ENCODE measurements at places on chromosomes 1 and 21.

DNA sequence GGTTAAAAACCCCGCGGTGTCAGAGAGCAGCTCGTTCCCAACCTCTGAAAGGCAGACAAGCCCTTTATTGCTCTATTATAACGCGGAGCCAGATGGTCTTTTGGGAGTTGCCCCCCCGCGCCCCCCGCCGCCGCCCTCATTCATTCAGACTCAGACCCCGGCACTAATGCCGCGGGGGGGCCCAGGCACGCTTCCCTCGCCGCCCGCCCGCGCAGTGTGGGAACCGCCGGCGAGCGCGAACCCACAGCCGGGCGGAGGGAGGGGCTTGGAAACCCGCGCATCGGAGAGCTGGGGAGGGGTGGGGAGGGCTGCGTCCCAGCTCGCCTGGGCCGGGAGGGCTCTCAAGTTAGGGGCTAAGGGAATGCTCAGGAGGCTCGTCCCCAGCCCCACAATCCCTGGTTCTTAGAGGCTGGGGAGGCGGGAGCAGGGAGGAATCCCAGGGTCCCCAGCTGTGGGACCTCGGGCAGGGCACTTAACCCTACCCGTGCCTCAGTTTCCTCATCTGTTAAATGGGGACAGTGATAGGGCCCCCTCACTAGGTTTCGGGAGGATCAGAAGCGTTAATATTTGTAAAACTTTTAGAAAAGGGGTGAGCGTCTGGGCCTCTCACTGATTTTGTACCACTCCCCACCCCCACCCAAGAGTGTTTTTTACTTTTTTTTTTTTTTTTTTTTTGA, 10.9 kb upstream of the HES5 start:
- no peak for DNase-seq

DNA sequence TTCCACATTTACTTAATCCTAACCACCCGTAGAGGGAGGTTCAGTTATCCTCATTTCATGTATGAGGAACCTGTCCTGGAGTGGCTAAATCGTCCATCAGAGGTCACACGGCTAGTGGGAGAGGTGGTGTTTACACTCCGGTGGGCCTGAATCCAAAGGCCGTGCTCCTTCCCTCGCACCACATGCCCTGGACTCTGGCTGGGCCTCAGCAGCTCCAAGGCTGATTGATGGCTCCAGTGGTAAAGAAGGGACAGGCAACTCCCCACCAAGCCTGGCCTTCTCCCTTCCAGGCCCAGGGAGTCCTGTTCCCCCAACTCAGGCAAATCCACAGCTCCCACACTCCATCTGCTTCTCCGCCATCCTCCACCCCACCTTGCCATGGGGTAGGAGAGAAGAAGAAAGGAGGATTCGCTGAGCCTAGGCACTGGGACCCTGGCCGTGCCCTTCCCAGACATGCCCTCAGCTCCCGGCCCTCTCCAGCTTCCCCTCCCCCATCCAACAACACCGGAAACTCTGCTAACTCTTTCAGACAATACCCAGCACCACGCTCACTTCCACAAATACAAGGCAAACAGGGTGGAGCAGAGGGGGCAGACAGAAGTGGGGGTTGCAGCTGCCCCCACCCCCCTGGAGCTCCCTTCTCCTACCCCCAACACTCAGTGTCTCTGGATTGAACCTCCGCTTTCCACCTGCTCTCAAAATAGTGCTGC, 10.9 kb downstream of the ARHGEF2 start:
- no peak for DNase-seq

DNA sequence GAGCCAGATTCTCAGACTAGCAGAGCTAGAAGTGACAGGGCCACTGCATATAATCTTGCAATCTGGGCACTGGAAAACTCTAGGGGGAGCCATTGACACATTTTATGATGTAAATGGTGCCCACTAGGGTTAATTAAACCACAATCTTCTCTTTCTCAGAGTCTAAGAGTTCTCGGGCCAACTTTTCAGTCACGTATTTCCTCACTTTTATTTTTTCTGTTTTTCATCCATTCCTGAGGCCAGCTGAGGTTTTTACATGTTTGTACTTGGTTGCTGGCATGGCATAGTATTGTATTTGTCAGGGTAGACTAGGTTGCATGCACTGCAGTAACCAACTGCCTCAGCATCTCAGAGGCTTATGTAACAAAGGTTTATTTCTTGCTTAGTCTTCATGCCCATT, 138.2 kb downstream of the ZNF326 start:
- no peak for DNase-seq

- no peak for DNase-seq
These were observed 9.2 kb downstream of the S100A10 start for GRCh38 chr1:151984313-151984956.

DNA sequence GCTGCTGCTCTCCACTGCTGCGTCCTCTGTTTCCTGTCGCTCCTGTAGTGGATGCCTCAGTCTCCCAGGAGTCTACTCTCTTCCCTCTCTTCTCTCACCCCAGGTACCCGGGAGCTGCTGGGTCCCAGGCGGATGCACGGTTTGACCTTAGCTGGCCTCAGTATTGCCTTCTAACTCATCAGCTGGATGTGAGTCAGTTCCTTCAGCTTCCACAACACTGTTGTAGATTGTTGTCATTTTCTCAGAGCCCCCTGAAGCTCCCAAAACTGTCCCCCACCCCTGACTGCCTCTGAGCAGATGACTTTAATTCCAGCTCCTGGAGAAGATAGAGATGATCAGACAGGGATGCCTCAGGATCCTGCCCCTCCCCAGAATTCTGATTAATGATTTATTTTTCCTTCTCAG, 7.2 kb downstream of the CNIH3 start:
- DNase-seq = no peak

GRCh38 chr21:36237441-36237840, 80.8 kb downstream of the DOP1B start:
- no peak for DNase-seq

DNA sequence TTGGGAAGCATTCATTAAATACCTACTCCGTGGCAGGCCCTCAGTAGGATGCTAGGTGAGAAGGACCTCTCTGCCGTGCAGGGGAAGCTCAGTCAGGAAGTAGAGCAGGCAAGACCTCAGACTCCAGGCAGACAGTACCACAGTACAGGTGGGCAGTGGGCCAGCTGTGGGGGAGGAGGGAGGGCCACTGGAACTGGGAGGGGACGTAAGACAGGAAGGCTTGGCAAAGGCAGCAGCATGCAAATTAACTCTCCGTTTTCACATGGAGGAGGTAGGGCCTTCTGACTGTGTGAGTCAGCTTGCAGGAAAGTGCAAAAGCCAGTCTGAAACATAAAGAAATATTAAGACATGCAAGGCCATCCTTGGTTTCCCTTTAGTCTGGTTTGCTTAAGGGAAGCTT, 157.7 kb downstream of the TRIM33 start:
- DNase-seq = no peak

DNA sequence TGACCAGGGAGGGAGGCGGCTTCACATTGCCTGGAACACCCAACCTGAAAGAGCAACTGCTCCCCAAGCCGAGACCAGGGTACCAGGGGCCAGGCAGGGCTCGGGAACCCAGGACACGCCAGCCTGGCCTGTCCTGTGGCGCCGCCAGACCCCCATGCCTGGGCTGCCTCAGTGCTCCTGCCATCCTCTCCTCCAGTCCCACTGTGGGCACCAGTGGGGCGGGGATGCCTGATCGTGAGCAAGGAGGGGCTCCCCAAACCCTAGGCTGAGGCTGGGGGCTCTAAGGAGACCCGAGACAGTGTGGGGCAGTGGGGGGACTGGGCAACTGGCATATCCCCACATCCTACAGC, 45.1 kb downstream of the WNT9A start:
- DNase-seq = no peak

Data from frontal cortex (tissue), 4 donors.